ENCODE measurements at places on chromosomes 7 and 10.

DNA sequence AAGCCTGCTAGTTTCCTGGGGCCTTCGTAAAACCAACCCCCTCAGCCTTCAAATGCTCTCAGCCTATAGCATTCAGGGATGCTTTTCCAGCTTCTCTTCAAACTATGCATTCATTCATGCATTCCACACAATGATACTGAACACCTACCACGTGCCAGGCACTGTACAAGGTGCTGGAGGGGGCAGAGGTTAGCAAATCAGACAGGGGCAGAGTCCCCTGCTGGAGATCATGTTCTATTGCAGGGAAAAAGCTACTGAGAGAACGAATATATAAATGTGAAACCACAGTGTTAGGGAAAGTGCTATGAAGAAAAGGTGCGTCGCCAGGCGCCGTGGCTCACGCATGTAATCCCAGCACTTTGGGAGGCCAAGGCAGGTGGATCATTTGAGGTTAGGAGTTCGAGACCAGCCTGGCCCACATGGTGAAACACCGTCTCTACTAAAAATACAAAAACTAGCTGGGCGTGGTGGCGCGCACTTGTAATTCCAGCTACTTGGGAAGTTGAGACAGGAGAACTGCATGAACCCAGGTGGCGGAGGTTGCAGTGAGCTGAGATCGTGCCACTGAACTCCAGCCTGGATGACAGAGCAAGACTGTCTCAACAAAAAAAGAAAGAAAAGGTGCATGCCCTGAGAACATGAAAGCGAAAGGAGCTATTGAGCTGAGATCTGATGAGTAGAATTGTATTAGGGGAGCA is 64.6 kb upstream of the CALN1 start:
- no peak for DNase-seq

DNA sequence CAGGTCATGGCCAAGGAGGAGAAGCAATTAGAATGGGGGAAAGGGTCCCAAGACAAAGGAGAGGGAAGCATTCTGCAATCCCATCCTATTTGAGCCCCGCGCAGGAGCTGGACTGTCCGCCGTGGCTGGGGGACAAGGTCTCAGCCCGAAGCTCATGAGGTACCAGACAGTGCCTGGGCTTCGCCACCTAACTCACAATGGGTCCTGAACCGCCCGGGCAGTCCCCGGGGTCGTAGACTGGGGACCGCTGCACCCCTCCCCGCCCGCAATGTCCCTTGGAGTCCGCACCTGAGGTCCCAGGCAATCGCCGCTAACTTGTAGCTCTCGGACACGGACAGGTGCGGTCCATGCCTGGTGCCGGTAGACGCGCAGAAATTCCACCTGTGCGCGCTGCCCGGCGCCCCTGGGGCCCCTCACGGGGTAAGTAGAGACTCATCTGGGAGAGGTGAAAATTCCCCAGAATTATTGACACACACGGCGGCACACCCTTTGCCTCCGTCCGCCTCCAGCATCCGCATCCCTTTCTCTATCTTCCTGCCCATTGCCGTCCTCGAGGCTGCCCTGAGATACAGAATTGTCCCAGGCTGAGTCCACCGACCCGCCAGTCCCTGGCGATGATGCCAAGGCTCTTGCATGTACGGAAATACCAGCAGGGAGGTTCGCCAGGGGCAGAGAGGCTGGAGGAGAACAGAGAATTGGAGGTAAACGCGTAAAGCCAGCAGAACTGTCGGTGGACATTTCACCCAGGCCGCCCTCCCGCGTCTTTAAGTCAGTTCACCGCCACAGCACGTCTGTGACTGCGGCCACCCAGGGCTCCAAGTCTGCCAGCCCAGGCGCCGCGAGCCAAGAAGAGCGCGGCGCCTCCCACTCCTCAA is 1.8 kb downstream of the CHRM2 start:
- DNase-seq: no peak

GRCh38 chr10:60003651-60004523 is 97.5 kb upstream of the CCDC6 start:
- peak; percentile 65 for DNase-seq

GRCh38 chr10:130656582-130657133 is 520.5 kb downstream of the GLRX3 start:
- DNase-seq: no peak

- no peak for DNase-seq
Observed at GRCh38 chr10:70906953-70907636, 18.7 kb upstream of the PCBD1 start.

DNA sequence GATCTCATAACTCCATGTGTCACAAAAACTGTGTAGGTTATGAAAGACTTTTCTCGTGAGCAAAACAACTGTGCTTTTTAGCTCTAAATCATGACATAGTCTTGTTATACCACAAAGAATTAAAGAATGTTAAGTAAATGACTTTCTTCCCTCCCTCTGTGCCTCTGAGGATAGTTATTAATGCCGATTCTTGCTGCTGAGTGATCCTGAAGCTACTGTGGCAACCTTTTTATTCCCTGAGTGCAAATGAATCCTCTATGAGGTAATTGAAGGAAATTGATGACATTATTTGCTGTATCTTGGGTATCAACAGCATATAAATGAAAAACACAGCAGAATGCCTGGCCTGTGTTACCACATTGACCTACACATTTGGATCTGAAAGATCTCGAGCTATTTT is 142.2 kb upstream of the HDAC9 start:
- no peak for DNase-seq

- peak; percentile 53 for DNase-seq
Observed at GRCh38 chr7:138980563-138981291, 462 bp downstream of the KIAA1549 start.

DNA sequence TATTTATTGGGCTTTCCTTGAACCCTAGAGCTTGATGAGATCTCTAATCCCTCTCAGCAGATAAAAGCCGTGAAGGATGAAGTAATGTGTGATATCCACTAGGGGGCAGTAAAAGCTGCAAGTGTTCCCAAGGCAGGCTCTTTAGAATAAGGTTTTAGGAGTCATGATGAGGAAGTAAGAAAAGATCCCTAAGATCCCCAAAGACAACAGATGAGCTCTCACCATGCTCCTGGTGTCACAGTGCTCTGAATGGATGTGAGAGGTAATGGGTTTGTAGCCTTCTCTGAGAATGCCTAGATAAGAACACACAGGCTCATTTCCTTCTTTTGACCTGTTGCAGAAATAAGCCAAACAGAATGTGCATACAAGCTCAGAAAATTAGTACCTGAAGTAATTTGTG is 70.4 kb upstream of the ITPRID1 start:
- DNase-seq: peak; percentile 20

DNA sequence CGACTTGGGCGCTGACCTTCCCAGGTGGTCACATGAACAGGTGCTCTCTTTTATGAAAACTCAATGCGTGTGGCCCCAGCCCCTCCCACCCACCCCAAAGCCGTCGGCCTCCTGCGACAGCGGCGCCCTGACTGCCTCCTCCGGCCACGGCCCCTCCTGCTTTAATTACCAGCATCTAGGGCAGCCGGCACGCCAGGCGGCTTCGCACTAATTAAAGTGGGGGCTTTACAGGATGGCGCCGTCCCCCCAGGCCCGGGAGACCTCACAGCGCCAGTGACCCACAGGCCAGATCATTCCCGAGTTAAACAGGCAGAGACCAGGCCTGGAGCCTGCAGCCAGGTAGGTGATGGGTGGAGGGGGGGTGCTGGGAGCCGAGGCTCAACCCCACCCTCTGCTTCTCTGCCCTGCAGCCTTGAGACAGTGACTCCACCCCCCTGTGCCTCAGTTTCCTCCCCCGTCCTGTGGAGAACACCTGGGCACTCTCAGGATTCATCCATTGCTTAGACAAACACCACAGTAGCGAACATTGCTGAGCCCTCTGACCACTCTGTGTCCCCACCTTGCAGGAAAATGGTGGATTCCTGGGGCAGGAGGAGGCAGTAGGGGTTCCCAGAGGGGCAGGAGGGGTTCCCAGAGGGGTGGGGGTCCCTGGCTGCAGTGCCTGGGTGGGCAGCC is 100.8 kb downstream of the MICALL2 start:
- DNase-seq: no peak

- DNase-seq: no peak
Observed at GRCh38 chr10:1532636-1533035, 204.7 kb downstream of the ADARB2 start.

- no peak for DNase-seq
Observed at GRCh38 chr10:44334621-44335184, 50.2 kb downstream of the CXCL12 start.

- no peak for DNase-seq
Observed at GRCh38 chr10:43801626-43802025, 152.9 kb upstream of the ZNF32 start.

DNA sequence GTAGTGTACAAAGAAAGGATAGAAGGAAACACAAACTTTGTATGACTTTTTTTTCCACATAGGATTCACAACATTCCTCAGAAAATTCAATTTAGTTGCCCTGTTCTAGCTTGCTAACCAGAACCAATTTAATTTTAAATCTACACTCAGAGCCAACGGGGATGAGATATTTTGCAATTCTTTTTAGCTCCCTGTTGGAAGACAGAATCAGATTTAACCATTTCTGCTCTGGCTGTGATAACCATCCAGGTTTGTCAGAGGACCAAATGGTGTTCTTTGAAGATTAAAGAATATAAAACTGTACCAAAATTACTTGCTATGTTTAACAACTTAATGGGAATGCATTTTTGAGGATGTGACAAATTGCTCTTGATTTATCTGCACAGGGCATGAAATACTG is 319.7 kb downstream of the HPSE2 start:
- DNase-seq: no peak

GRCh38 chr10:102072673-102073527 is 7.8 kb downstream of the HPS6 start:
- DNase-seq: peak; percentile 58

- DNase-seq: no peak
Observed at GRCh38 chr10:97666992-97667391, 20.0 kb downstream of the AVPI1 start.

DNA sequence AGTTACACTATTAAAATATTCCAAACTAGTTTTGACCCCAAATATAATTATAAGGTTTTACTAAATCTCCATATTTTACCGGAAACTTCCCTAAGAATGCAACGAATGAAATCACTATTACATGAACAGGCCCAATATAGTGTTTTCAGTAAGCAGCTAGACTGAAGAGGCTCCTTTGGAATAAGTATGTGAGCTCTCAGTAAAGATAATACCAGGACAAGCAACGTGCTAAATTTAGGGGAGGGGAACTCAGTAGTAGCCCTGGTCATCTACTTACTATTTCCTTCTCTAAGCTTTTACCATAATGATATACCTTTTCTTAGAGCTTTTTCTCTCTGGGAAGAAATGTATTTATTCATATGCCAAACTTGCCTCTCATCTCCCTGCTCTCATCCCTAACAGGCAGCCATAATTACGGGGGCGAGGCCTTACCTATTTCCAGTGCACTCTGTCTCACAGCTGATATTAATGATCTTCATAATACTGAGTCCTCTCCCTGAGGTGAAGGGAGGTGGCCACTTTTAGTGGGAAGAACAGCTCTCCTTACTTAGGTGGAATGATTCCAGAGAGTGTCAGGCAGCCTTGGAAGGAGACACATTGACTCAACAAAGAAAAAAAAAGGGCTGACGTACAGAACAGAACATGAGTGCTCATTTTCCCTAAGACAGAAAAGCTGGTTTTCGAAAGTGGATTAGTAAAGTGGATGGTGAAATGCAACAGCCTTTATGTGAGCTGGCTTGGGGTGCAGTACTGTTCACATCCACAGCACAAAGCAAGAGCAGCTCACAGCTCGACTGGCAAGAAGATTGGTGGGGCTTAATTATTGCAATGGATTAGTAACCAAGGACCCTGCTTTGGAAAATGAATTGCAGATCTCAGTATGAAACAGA is 165.4 kb downstream of the GLI3 start:
- DNase-seq: no peak

DNA sequence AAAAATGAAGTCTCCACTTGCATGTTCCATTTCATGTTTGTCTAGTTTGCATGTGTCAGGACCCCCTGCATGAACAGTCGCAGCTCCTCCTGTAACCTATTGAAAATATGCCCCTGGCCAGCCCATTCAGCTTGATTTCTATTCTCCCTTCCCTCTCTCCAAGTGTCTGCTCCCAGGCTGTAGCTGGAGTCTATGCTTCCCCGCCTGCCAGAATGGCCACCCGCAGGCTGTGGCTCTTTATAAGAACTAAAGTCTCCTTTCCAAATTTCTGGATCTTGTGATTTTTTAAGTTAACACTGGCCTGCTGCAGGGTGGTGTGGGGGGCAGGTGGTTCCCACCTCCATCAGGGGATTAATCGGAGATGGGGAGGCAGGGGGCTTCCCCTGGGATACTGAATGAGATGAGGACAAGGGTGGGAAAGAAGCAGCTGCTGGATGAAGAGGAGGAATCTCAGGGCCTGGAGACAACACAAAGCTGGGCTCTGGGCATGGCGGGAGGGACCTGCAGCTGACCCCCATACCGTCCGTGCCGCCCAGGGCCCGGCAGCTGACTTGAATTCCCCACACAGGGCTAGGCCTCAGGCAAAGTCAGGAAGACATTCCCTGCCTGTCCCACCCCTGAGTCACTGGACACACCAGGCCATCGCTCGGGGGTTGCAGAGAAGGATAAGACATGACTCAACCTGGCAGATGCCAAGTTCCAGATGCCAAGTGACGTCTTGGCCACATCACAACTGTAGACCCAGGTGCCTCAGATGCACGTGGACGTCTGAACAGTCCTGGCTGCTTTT is 399.5 kb upstream of the FOXK1 start:
- DNase-seq: no peak

DNA sequence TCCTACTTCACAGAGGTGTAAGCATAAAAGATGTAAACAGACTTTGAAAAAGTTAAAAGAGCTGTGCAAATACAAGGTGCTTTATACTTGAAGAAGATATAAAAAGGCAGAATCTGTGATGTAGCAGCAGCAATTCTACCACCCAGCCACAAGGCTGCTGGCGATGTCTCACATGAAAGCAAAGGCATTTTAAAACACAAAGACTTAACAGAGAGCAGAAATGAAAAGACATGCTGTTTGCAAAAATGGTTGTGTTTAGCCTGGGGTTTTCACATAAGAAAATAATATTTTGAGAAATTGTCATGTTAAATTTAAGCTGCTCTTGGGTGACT is 85.5 kb upstream of the ZNF800 start:
- DNase-seq: no peak

- DNase-seq: peak; percentile 13
Observed at GRCh38 chr10:123007558-123008354, 839 bp downstream of the IKZF5 start.

DNA sequence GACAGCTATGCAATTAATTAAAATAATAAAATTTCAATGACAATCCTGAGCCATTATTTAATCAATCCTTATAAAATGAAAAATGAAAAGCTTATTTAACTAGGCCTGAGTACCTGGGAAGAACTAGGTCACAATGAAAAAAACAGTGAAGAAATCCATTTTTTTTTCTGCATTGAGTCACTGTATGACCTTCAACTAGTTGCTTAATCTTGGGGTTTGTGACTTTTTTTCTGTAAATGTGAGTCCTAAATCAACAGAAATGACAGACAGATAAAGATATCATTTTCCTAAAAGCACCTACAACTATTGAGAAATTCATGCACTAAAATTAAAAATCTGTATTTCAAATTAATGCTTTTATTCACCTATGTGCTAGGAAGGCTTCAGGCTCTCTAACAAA is 96.8 kb downstream of the TMEM26 start:
- no peak for DNase-seq

- DNase-seq: no peak
Observed at GRCh38 chr10:77266242-77266641, 371.4 kb downstream of the KCNMA1 start.

GRCh38 chr7:126398285-126398684 is 854.5 kb downstream of the GRM8 start:
- no peak for DNase-seq

All from NCI-H2227 treated with DMSO at 0.1 percent for 48 hours (cell line).